ENCODE measurements at places on chromosomes 7 and 10.

GRCh38 chr10:10294881-10295529 is 722.7 kb upstream of the CELF2 start:
- DNase-seq: no peak

DNA sequence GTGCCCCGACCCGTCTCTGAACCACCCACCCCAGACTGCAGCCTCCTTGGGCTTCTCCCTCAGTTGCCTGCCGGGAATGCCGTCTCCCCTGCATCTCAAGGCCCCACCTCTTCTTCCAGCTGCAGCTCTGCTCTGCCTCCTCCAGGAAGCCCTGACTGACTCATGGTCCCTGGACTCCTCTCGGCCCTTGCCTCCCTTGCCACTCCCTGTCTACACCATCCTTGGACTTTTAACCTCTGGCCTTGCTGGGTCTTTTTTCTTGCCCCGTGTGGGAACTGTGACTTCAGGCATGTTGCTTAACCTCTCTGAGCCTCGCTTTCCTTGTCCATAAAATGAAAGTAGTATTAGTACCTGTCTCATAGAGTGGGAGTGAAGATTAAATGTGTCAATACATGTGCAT is 56.3 kb downstream of the C10orf105 start:
- DNase-seq: no peak

- no peak for DNase-seq
Observed at GRCh38 chr7:64868499-64868898, 34.6 kb upstream of the ZNF273 start.

DNA sequence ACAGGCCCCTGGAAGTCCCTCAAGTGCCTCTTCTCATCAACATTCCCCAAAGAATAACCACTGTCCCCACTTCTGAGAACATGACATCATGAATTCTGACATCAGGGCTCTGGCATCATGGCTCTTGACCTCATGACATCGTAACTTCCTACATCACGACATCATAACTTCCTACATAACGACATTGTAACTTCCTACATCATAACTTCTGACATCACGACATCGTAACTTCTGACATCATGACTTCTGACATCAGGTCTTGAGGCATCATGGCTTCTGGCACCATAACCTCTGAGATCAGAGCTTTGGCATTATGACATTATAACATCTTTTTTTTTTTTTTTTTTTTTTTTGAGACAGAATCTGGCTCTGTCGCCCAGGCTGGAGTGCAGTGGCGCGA is 66.7 kb upstream of the FAM20C start:
- DNase-seq: no peak

- DNase-seq: no peak
Observed at GRCh38 chr10:58608351-58608750, 95.7 kb downstream of the BICC1 start.

- no peak for DNase-seq
Observed at GRCh38 chr10:114703377-114704107, 45.5 kb upstream of the ABLIM1 start.

Data from stimulated activated CD8-positive, alpha-beta memory T cell treated with anti-CD3 and anti-CD28 coated beads, Interleukin-4, amount 100 ng/mL, for 4 hours (primary cell).